ENCODE measurements at places on chromosomes 3 and 15.
A peak's percentile ranks its signal among the peaks of the same experiment; 100 is the strongest.

DNA sequence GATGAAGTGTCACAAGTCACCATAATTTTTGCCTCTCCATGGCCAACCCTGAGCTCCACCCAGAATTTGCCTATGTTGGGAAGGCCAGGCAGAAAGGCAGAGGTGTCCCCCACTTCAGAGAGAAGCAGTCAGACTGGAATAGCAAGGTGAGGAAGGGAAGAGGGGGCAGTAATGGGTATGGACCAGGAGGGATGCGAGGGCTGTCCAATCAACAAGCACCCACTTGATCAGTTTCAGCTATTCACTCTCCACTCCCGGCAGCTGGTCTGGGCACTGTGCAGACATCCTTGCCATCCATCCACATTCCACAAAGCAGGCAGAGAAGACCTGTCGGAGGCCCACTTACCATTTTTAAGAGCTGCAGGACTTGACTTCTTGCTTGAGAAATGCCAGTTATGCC is 43.5 kb upstream of the CTNNB1 start:
- no peaks in the 10 kb centered on the region for H3K36me3 ChIP-seq
- H3K27me3 ChIP-seq = no peaks in the 10 kb centered on the region
- no peak overlapping the region for H3K27ac ChIP-seq
- no peaks in the 10 kb centered on the region for H3K4me1 ChIP-seq
- H3K4me3 ChIP-seq = no peak overlapping the region
- DNase-seq = no peak

GRCh38 chr15:65993762-65994161 is 124.5 kb downstream of the RAB11A start:
- no peaks in the 10 kb centered on the region for H3K36me3 ChIP-seq
- no peak overlapping the region for H3K4me3 ChIP-seq
- no peak for DNase-seq
- H3K27me3 ChIP-seq = no peaks in the 10 kb centered on the region
- H3K27ac ChIP-seq = no peak overlapping the region
- no peaks in the 10 kb centered on the region for H3K4me1 ChIP-seq

DNA sequence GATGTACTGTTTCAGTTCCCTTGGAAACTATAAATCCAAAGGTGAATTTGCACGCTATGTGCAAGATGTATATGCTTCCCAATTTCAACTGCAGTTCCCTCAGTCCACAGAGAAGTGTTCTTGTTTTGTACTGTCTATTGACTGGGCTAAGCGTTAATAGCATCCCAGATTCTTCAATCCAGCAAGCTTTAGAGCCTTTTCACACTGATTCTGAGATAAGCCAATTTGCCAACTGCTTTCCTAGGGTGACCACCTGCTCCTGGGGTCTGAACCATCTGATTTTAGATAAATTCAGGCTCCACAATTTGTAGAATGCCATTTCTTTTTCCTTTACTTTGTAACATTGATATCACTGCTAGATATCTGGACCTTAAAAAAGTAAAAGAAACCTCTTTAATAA is 340.1 kb downstream of the PTPRG start:
- no peaks in the 10 kb centered on the region for H3K27me3 ChIP-seq
- DNase-seq = no peak
- peaks cover 10% of the 10 kb centered on the region for H3K4me1 ChIP-seq
- no peak overlapping the region for H3K27ac ChIP-seq
- no peak overlapping the region for H3K4me3 ChIP-seq

DNA sequence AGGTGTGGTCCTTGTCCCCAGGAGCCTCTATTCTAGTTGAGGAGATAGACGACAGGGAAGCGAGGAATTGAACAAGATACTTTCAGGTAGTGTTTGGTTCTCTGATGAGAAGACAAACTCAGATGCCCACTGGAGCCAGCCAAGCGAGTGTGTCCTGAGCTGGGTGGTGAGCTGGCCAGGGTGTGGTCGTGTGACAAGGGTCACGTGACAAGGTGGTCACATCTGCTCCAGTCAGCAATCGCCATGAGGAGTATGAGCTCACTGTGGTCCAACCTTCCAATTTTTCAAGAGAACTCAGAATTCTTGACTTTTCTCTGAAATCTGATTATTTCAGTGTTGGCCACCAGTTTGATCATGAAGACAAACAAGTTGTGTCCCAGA is 39.5 kb downstream of the SLC6A6 start:
- no peak for DNase-seq
- H3K4me1 ChIP-seq = peaks cover 25% of the 10 kb centered on the region
- no peaks in the 10 kb centered on the region for H3K36me3 ChIP-seq
- H3K27ac ChIP-seq = peak overlapping the region; percentile 16
- no peaks in the 10 kb centered on the region for H3K27me3 ChIP-seq

GRCh38 chr3:159824333-159824732 is 164.3 kb upstream of the IL12A start:
- DNase-seq = no peak
- no peaks in the 10 kb centered on the region for H3K36me3 ChIP-seq
- H3K27me3 ChIP-seq = no peaks in the 10 kb centered on the region
- no peaks in the 10 kb centered on the region for H3K4me1 ChIP-seq
- H3K4me3 ChIP-seq = no peak overlapping the region

- H3K4me1 ChIP-seq = peaks cover 6% of the 10 kb centered on the region
- no peaks in the 10 kb centered on the region for H3K36me3 ChIP-seq
- H3K27me3 ChIP-seq = no peaks in the 10 kb centered on the region
- DNase-seq = no peak
Measured at GRCh38 chr3:119662604-119663373, 2.4 kb upstream of the POPDC2 start.

- H3K4me1 ChIP-seq = no peaks in the 10 kb centered on the region
- no peaks in the 10 kb centered on the region for H3K27me3 ChIP-seq
- H3K4me3 ChIP-seq = no peak overlapping the region
Measured at GRCh38 chr3:154970797-154971196, 109.3 kb upstream of the MME start.

DNA sequence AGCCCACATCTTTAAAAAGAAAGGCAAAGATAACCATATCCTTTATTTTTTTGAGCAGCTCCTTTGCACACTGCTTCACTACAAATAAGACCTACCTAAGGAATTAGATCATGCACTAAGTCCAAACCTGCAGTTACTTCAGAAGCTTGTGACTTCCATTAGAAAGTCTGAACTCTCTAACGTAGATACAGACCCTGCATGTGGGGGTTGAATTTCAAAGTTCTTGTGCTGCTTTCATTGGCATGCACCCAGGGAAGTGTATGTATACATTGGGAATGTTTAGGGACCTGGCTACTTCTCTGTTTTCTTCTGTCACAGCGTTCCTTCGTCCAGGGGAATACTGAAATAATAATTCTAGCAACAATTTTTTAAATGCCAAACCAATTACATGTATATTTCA is 185.2 kb upstream of the IL12A start:
- H3K27me3 ChIP-seq = no peaks in the 10 kb centered on the region
- H3K4me1 ChIP-seq = peaks cover 4% of the 10 kb centered on the region
- H3K4me3 ChIP-seq = no peak overlapping the region
- no peaks in the 10 kb centered on the region for H3K36me3 ChIP-seq

- no peak for DNase-seq
- no peaks in the 10 kb centered on the region for H3K36me3 ChIP-seq
- H3K27ac ChIP-seq = no peak overlapping the region
- no peak overlapping the region for H3K4me3 ChIP-seq
Measured at GRCh38 chr3:155283092-155284056, 10.1 kb downstream of the STRIT1 start.

- no peaks in the 10 kb centered on the region for H3K27me3 ChIP-seq
- peaks cover 3% of the 10 kb centered on the region for H3K4me1 ChIP-seq
- DNase-seq = no peak
- no peak overlapping the region for H3K4me3 ChIP-seq
- H3K36me3 ChIP-seq = no peaks in the 10 kb centered on the region
Measured at GRCh38 chr3:172347895-172348679, 100.2 kb downstream of the GHSR start.

GRCh38 chr3:30655187-30655812 is 48.9 kb downstream of the TGFBR2 start:
- no peak for DNase-seq
- no peaks in the 10 kb centered on the region for H3K27me3 ChIP-seq
- no peak overlapping the region for H3K4me3 ChIP-seq

DNA sequence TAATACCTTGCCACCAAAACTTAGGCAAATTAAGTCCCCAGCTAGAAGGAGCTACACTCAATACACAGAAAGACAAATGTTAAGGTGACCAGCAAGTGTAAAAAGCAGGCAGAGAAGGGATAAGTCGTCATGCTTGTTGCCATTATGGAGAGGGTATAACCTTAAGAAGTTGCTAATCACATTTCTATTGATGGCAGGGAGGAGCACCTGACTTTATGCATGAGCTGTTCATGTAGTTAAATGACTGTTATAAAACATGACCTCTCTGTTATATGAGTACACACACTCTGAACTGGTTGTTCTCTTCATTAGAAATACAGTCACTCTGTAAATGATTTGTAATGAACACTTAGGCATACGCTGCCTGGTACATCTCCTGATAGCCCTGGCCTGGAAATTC is 6.6 kb upstream of the CCNL1 start:
- no peak overlapping the region for H3K4me3 ChIP-seq
- no peaks in the 10 kb centered on the region for H3K4me1 ChIP-seq
- H3K27ac ChIP-seq = no peak overlapping the region
- H3K36me3 ChIP-seq = no peaks in the 10 kb centered on the region

- no peak for DNase-seq
- no peak overlapping the region for H3K4me3 ChIP-seq
- no peaks in the 10 kb centered on the region for H3K36me3 ChIP-seq
- no peaks in the 10 kb centered on the region for H3K27me3 ChIP-seq
Measured at GRCh38 chr15:38746211-38746610, 181.6 kb upstream of the RASGRP1 start.

DNA sequence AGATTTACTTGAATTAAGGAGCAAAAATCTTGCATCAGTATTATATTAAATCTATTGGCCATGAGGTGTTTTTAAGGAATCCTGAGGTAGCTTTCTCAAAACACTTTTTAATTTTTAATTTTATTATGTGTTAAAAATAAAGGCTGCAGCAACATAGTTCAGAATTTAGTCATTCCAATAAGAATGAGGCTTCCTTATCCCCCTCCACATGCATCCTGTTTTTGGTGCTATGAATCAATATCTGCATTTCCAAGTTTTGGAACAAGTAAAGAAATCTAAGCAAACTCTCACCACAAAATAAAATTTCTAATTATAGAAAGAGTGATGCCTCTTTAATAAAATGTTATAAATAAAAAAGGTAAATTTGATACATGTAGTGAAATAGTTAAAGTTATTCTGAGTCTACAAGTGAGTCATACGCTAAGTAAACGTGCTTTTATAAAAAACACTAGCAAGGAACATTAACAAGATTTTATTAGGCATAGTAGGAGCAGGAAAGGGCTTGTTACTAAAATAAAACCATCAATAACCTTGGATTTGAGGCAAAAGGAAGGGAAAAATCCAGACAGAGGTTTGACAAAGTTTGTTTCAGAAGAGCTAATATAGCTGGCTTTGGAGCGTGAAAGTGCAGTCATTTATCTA is 1218.0 kb downstream of the NSUN3 start:
- H3K4me1 ChIP-seq = no peaks in the 10 kb centered on the region
- H3K36me3 ChIP-seq = no peaks in the 10 kb centered on the region
- no peak overlapping the region for H3K4me3 ChIP-seq
- H3K27me3 ChIP-seq = no peaks in the 10 kb centered on the region
- H3K27ac ChIP-seq = no peak overlapping the region

GRCh38 chr3:127206154-127206553 is 13.2 kb downstream of the PRR23E start:
- no peaks in the 10 kb centered on the region for H3K27me3 ChIP-seq
- no peak overlapping the region for H3K4me3 ChIP-seq
- H3K27ac ChIP-seq = no peak overlapping the region
- H3K36me3 ChIP-seq = no peaks in the 10 kb centered on the region

DNA sequence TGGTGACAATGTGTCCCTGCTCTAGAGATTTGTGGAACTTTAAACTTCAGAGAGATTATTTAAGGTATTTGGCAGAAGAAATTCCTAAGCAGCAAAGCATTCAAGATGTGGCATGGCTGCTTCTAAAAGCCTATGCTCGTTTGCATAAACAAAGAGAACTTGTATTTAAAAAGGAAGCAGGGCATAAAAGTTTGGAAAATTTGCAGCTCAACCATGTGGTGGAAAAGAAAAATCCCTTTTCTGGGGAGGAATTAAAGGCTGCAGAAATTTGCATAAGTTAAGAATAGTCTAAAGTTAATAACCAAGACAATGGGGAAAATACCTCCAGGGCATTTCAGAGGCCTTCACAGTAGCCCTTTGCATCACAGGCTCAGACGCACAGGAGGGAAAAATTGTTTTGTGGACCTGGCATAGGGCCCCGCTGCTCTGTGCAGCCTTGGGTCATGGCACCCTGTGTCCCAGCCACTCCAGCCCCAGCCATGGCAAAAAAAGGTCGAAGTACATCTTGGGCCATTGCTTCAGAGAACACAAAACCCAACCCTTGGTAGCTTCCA is 1109.1 kb downstream of the OTOL1 start:
- DNase-seq = no peak
- no peak overlapping the region for H3K27ac ChIP-seq
- H3K4me3 ChIP-seq = no peak overlapping the region
- no peaks in the 10 kb centered on the region for H3K4me1 ChIP-seq

DNA sequence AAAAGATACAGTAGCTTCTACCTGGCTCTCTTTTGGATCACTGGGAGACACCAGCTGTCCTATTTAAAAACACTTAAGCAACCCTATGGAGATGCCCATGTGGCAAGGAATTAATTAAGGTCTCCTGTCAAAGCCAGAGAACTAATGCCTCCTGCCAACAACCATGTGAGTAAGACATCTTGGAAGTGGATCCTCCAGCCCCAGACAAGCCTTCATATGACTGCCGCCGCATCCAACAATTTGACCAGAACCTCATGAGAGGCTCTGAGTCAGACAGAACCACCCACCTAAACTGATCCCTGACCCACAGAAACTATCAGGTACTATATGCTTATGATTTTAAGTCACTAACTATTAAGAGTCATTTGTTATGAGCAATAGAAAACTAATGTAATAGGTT is 22.3 kb downstream of the IFT80 start:
- no peak for DNase-seq
- no peak overlapping the region for H3K27ac ChIP-seq
- peaks cover under 1% of the 10 kb centered on the region for H3K27me3 ChIP-seq
- H3K36me3 ChIP-seq = no peaks in the 10 kb centered on the region
- H3K4me1 ChIP-seq = no peaks in the 10 kb centered on the region
- no peak overlapping the region for H3K4me3 ChIP-seq

DNA sequence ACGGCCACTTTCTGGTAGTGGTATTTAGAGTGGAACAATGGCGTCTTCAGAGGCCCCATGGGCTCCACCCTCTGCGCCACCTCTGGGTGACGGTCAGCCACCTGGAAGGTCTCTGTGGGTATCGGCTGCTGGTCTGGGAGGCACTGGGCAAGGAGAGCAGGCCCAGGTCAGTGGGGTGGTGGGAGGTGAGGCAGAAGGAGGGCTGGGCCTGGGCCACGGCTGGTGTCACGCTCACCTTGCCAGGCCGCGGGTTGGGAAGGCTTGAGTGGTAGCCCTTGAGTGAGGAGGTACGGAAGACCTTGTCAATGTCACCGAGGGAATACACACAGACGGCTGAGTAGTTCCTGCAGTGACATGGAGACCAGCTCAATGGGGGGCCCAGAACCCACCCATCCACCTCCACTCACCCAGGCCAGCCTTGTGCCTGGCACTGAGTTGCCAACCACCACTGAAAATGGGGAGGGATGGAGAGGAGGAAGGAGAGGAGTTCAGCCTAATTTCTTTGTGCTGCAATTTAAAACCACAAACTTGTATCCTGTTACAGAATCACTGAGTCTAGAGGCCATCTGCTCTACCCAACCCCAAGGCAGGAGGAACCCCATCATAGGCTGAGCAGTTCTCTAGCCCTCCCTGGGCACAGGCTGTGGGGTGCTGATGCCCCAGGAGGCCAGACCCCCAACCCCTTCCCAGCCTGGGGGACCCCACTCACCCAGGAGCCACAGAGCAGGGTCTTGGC is 19.0 kb downstream of the SEMA7A start:
- DNase-seq = no peak
- no peaks in the 10 kb centered on the region for H3K36me3 ChIP-seq
- H3K4me3 ChIP-seq = no peak overlapping the region
- H3K4me1 ChIP-seq = peaks cover 2% of the 10 kb centered on the region
